CMK (cell line): ENCODE measurements at places on chromosomes 7 and 10.

- DNase-seq, result no peak
Measured at GRCh38 chr10:78584681-78585080, 484.1 kb upstream of the ZMIZ1 start.

- no peak for DNase-seq
Measured at GRCh38 chr10:123640016-123640535, 26.1 kb upstream of the GPR26 start.

DNA sequence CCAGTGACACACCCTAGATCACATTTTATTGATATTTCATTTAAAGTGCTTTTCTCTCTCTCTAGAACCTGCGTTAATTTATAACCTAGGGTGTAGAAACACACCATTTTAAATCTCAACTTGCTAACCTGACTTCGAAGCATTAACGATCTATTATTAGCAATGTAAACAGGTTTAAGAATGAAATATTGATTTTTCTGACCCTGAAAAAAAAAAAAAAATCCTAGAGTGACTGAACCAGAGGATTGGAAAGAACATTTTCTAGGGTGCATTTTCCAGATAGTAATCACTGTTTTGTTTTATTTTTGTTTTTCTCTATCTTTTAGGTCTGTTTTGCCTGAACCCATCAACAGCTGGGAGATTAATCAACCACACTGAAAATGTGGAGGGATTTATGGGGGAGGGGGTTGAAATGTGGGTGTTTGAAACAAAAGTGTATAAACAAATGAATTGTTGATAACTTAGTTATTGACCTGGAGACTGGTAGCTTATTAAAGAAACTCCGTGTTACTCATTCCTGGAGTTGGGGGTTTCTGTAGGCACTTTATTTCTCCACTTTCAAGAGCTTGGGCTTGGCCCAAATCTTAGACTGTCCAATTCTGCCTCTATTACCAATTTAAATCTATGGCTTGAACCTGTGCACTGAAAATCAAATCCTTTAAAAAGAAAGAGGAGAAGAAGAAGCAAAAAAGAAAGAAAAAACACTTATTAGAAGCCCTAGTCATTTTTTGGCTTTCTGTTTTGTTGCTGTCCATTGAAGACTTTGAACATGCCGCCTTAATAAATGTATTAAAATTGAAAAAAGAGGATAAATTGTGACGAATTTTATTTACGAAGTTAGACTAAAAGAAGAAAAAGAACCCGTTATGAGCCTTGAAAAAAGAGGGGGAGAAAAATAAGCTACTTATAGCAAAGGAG, 2.8 kb downstream of the HOXA2 start:
- no peak for DNase-seq

DNA sequence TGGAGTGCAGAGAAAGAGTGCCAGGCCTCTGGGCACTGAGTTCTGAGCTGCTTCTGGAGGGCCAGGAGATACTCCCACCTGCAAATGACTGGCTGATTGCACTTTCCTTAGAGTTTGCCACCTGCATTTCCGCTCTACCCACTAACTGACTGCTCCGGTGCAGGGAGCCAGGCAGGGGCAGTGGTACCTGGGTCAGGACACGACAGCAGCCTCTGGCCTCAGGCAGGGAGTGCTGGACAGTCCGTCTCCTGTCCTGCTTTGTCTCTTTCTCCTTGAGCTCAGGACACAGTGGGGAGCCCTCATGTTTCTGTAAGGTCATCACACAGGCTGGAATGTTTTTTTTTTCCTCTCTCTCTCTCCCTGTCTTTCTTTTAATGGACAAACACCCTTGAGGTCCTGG, 252.0 kb downstream of the DPP6 start:
- DNase-seq, result no peak

GRCh38 chr7:727104-727805, at the start of gene PRKAR1B:
PRKAR1B (minus strand) TSS chr7:727281; CDS start chr7:711505, 15,776 bp downstream.
- no peak for DNase-seq

DNA sequence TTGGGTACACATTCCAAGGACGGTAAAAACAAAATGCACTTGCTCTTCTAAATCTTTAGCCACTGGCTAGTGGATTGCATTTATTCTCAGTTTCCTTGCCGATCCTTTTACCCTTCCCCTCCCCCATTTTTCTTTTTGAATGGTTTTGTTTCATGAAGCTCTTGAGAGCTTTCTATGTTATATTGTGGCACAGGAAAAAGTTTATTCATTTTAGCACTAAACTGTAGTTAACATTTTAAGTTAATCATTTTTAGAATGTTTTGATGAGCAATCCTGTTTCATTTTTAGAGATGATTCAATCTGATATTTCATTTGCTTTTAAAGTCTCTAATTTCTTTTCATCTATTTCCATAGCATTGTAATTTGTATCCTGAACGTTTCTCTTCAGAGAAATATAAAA, 24.0 kb downstream of the ZEB1 start:
- no peak for DNase-seq

GRCh38 chr7:131425992-131426391, 98.3 kb downstream of the MKLN1 start:
- DNase-seq, result no peak

GRCh38 chr10:26357203-26357602, 80.9 kb upstream of the APBB1IP start:
- no peak for DNase-seq

GRCh38 chr7:71547426-71547825, 415.5 kb downstream of the GALNT17 start:
- DNase-seq, result no peak

GRCh38 chr10:43055991-43056567, 20.8 kb upstream of the RET start:
- DNase-seq, result no peak

DNA sequence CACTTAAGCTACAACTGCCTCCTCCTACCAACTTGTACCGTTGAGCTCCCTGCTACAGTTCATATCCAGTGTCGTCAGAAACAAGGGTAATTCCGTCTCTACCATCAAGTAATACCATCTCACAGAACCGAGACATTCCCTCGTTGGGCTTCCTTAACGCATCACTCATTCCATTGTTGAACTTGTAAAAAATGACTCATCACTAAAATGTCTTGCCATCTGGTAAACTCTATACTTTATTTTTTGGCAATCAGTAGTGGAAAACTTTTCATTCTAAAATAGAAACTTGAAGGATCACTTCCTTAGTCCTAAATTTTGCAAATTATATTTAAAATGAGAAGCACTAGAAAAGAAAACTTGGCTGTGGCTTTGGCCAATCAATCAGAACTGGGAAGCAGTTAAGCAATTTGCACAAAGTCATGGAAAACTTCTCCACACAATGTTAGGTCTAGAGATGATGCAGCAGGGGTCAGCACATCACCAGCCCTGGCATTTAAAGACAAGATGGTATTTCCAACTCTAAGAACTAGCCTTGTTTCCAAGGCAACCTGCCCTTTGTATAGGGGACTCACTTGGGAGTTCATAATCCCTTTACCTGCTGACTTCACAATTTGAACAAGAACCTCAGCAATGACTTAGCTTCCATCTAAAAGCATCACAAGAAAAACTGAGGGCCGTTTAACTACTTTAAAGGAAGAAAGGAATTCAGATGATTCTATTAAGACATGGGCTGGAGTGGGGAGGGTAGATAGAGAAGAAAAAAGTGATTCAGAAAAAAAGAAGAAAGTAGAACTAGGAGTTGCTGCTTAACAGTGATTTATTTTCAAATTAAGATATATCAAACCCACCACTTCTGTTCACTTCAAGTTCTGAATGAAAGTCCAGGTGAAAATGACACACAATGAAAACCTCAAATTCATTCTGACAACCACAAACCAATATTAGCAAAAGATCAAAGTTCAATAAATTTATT, 288.1 kb downstream of the PARD3 start:
- no peak for DNase-seq

- DNase-seq, result no peak
Measured at GRCh38 chr7:157461573-157462418, 125.0 kb downstream of the DNAJB6 start.

DNA sequence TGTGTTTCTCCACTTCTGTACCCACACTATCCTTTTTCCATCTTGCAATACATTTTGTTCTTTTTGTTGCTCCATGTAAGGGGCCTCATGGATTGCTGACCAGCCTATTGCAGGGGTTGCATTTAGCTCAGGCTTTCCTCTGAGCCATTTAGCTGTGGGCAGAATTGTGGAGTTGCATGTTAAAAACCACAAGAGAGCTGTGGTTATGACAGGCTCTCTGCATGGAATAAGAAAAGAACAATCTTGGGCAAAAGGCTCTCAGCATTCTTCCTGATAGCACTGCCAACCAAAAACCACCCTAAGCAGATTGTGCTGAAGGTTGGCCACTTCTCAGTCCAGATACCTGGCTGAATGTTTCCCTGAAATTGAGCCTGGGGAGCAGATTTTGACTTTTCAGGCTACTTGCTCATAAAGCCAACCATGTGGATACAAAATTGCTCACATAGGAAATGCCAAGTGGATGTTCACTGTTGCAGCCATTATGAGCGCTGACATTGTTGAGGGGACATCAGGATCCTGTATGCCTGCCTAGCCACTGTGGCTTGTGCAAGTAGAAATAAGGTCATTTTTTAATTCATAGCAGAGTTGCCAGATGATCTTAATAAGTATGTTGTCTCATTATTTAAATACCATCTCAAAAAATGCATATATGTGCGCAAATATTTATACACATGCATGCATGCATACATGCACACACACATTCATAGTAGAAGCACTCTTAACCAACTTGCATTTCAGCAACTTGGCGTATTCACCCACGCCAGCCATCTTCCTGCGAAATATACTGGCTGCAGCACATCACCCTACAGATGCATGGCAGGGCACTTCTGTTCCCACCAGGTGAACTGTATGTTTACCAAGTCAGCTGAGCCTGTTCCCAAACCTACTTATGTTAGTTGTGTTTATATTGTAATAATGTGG, 695.4 kb downstream of the LRMDA start:
- DNase-seq, result no peak

DNA sequence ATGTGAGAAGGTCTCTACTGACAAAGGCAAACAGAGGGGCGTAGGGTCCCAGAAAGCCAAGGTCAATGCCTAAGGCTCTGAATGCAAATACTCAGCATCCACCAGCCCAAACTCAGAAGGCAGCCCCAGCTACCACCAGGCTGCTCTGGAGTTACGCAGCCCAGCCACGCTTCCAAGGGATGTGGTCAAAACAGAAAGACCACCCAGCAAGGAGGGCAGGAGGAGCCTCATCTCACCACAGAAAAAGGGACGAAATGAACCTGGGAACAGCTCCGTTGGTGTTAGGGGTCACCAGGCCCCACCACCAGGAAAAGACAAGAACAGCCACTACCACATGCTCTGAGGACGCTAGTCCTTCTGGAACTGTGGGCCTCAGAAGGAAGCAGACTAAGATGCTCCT, 65.1 kb downstream of the CTBP2 start:
- no peak for DNase-seq

DNA sequence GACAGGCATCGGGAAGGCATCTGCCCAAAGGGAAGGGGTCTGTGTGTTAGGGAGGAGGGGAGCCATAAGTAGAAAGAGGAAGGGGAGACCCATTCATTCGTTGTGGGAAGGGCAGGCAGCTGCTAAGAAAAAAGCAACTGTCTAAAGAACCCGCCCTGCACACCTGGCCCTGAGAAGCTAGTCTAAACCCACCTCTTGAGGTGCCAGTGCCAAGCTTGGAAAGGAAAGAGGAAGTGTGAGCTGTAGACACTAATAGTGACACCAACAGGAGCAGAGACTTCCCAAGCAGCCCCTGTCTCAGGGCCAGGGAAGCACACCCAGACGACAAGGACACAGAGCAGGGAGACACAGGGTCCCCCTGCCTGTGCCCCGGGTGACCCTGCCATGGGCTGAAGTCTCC, 40.8 kb upstream of the PRSS58 start:
- no peak for DNase-seq

GRCh38 chr10:61110936-61111335, 167.0 kb upstream of the RHOBTB1 start:
- DNase-seq, result no peak

DNA sequence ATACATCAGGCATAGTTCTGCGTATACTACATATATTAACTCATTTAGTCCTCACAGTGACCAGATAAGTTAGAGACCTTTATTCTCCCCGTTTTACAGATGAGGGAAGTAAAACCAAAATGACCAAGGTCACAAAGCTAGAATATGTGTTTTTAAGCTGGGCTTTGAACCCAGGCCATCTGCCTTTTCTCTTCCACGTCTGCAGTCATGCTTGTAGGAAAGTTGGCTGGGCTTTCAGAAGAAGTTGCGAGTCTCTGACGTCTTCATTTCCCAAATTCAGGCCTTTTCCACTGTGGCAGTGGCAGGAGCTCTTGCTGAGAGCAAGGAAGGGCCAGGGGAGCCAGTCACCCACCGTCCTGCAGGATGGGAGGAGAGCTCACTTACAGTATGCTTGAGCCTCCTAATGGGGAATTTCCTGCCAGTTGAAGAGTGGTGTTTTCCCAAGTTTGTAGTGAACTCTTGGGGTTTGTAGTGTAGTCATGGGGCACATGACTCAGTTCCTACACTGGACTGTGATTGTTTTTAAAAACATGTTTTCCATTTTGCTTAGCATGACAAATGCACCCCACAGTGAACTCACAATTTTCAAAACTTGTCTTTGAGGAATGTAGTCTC, 34.2 kb downstream of the CYP17A1 start:
- no peak for DNase-seq

DNA sequence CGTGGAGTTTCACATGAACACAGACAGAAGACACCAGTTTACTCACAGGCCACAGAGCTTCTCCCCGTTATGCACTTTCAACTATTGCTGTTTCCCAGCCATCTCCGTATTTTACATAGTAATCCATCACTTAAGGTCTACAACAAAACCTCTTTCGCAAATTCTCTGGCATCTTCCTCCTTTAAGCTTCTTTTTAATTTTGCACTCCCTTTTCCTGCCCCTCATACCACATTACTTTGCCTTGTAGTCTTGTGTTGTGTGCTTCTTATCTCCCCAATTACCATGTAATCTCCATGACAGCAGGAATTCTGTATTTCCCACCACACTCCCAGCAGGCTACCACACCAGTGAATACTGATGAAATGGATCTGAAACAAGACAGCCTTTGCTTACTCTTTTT, 87.3 kb downstream of the ODAD2 start:
- no peak for DNase-seq

- no peak for DNase-seq
Measured at GRCh38 chr10:4329225-4329624, 496.8 kb upstream of the AKR1E2 start.

DNA sequence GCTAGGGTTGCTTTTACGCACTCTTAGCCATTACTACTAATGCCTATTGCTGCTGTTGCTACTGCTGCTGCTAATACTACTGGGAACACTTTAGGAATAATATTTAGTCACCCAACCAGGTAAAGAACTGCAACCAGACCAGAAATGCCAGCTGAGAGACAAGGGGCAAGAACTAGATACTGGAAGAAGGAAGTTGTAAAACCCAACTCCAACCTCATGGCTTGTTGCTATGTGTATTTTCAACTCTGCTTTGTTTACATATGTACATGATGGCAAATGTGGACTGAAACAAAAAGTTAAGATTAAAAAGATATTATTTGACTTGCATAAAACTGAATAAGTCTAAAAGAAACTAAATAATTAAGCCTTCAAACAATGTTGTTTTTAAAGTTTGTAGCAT, 177.7 kb downstream of the GNAT3 start:
- DNase-seq, result no peak
